ENCODE measurements at places on chromosomes 4 and X. TPM values are rescaled to one million over a fixed set of nuclear protein-coding genes. Genes with fewer than 3 reads are reported as not detected.

H2BW2 gene
- not detected for total RNA-seq

KIF4A gene
- total RNA-seq: 29.9 TPM

SYP gene
- 3.2 TPM for total RNA-seq

GABRG1 gene
- total RNA-seq: not detected

APBB2 gene
- 14.3 TPM for total RNA-seq

PPBP gene
- total RNA-seq: 0.17 TPM

SAGE1 gene
- 0.05 TPM for total RNA-seq

CLGN gene
- 5.4 TPM for total RNA-seq

OCRL gene
- total RNA-seq: 25.8 TPM

KIT gene
- 0.02 TPM for total RNA-seq

APELA gene
- total RNA-seq: not detected

CITED1 gene
- 2.0 TPM for total RNA-seq

COL4A5 gene
- 12.2 TPM for total RNA-seq

GAGE12F gene
- not detected for total RNA-seq

DRD5 gene
- total RNA-seq: not detected

RNF175 gene
- total RNA-seq: not detected

FAM9C gene
- not detected for total RNA-seq

SMPX gene
- not detected for total RNA-seq

GPR50 gene
- total RNA-seq: 0.34 TPM

PPP2R2C gene
- 35.6 TPM for total RNA-seq

GASK1B gene
- 0.44 TPM for total RNA-seq

FRAS1 gene
- 3.2 TPM for total RNA-seq

ANTXR2 gene
- total RNA-seq: 3.0 TPM

RELL1 gene
- total RNA-seq: 10.1 TPM

ABLIM2 gene
- 7.6 TPM for total RNA-seq

ADH1A gene
- total RNA-seq: not detected

GPC4 gene
- total RNA-seq: 0.02 TPM

TMEM255A gene
- 0.33 TPM for total RNA-seq

TSPAN6 gene
- total RNA-seq: 38.2 TPM

HTN1 gene
- total RNA-seq: not detected

STOX2 gene
- total RNA-seq: 3.1 TPM

F8A2 gene
- total RNA-seq: not detected

CSAG1 gene
- total RNA-seq: 0.53 TPM

ZBTB49 gene
- total RNA-seq: 2.7 TPM

UGT2B11 gene
- total RNA-seq: not detected

FATE1 gene
- total RNA-seq: not detected

ZFYVE28 gene
- total RNA-seq: 2.3 TPM

BGN gene
- not detected for total RNA-seq

MAGEA4 gene
- total RNA-seq: not detected
